WTC11 (cell line): ENCODE measurements at places on chromosomes 3 and 15.

GRCh38 chr3:179589143-179589542, 15.3 kb downstream of the MRPL47 start:
- H3K36me3 ChIP-seq, result peaks cover 55% of the 10 kb centered on the region
- H3K4me3 ChIP-seq, result no peak overlapping the region
- H3K27ac ChIP-seq, result no peak overlapping the region

DNA sequence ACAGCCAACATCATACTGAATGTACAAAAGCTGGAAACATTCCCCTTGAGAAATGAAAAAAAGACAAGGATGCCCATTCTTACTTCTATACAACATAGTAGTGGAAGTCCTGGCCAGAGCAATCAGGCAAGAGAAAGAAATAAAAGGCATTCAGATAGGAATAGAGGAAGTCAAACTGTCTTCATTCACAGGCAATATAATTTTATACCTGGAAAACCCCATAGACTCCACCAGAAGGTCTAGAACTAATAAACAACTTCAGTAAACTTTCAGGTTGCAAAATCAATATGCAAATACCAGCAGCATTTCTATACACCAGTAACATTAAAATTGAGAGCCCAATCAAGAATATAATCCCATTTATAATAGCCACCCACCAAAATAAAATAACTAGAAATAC, 27.1 kb upstream of the THSD4 start:
- peaks cover 5% of the 10 kb centered on the region for H3K36me3 ChIP-seq
- peaks cover 97% of the 10 kb centered on the region for H3K27me3 ChIP-seq

DNA sequence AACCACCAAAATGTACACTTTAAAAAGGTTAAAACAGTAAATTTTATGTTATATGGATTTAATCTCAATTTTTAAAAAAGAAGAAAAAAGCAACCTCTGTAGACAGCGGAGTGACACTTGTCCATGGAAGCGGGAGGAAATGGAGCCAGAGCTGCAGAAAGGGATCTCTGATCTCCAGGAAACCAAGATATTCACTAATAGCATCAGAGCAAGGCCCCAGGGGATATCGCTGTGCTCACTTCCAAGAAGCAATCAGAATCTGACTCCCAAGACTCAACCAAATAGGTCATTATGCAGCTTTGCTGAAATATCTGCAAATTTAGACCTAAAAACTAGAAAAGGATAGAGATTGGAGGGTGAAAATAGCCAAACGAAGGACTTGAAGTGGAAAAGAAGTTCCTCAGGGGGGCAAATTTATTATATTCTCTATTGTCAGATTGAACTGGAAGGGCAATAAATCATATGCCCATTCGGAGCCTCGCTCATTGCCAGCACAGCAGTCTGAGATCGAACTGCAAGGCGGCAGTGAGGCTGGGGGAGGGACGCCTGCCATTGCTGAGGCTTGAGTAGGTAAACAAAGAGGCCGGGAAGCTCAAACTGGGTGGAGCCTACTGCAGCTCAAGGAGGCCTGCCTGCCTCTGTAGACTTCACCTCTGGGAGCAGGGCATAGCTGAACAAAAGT, 62.0 kb upstream of the ATP2C1 start:
- H3K4me1 ChIP-seq, result peaks cover 56% of the 10 kb centered on the region
- H3K36me3 ChIP-seq, result no peaks in the 10 kb centered on the region
- H3K4me3 ChIP-seq, result peak overlapping the region; percentile 32; the same call in 1 of the 2 replicates

- H3K4me3 ChIP-seq, result no peak overlapping the region
- no peak for DNase-seq
- H3K27me3 ChIP-seq, result no peaks in the 10 kb centered on the region; the same call in 1 of the 2 replicates
- H3K36me3 ChIP-seq, result peaks cover 14% of the 10 kb centered on the region
- H3K27ac ChIP-seq, result no peak overlapping the region
- peaks cover 4% of the 10 kb centered on the region; the same call in 1 of the 2 replicates for H3K4me1 ChIP-seq
These were observed 398.1 kb downstream of the GABRB3 start for GRCh38 chr15:26374806-26375205.

GRCh38 chr3:46871222-46871621, 6.3 kb upstream of the PTH1R start:
- no peak for DNase-seq
- H3K4me3 ChIP-seq, result no peak overlapping the region
- H3K4me1 ChIP-seq, result 0 out of 2 replicates have a peak, but pooled peaks cover 3% of the 10 kb centered on the region
- H3K27me3 ChIP-seq, result peaks cover 24% of the 10 kb centered on the region
- H3K36me3 ChIP-seq, result no peaks in the 10 kb centered on the region

GRCh38 chr3:106826791-106827311, 550.4 kb upstream of the CCDC54 start:
- H3K4me3 ChIP-seq, result no peak overlapping the region
- H3K27me3 ChIP-seq, result peaks cover 47% of the 10 kb centered on the region
- peaks cover 78% of the 10 kb centered on the region for H3K4me1 ChIP-seq
- H3K36me3 ChIP-seq, result peaks cover 11% of the 10 kb centered on the region

DNA sequence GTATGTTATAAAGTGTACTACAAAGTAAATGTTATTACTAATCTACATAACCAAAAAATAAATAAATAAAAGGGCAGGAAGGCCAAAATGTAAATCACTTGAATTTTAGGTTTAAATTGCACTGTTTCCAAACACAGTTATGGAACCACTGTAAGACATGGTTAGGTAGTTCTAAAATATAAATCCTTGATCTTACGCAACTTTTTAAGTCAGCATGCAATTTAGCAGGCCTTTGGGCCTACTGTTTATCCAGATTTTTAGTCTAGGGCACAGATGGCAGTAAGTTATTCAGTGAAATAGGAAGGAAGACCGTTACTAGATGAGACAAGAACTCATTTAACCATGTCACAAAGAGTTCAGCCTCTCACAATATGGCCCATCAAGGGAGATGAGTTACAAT, 187.4 kb upstream of the SLC2A2 start:
- H3K36me3 ChIP-seq, result peaks cover 8% of the 10 kb centered on the region
- H3K27me3 ChIP-seq, result no peaks in the 10 kb centered on the region
- H3K27ac ChIP-seq, result no peak overlapping the region
- no peak overlapping the region for H3K4me3 ChIP-seq
- peaks cover 32% of the 10 kb centered on the region for H3K4me1 ChIP-seq

- H3K4me1 ChIP-seq, result peaks cover 10% of the 10 kb centered on the region
- DNase-seq, result no peak
- H3K27ac ChIP-seq, result no peak overlapping the region
- no peaks in the 10 kb centered on the region for H3K27me3 ChIP-seq
These were observed 18.2 kb upstream of the CEMIP start for GRCh38 chr15:80760960-80761359.
